ENCODE measurements at places on chromosomes 2 and 18.
A peak's percentile ranks its signal among the peaks of the same experiment; 100 is the strongest.

- no peak for DNase-seq
Measured at GRCh38 chr2:195289081-195289480, 367.9 kb upstream of the SLC39A10 start.

DNA sequence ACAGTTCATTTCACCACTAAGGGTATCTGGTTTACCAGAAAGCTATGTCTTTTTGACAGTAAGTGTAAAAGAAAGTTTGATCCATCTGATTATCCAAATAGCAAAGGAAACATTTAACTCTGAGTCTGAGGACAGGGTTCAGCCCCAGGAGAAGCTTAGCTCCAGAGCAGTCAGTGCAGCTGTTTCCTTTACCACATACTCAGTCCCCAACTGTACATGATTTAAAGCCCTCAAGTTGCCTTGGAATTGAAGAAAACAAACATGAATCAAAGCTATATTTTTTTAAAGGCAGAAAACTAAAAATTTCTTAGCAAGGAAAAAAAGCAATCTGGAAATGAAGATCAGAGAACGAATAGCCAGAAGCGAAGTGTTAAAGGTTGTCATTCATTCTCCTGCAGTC, 746.0 kb downstream of the METTL4 start:
- no peak for DNase-seq

DNA sequence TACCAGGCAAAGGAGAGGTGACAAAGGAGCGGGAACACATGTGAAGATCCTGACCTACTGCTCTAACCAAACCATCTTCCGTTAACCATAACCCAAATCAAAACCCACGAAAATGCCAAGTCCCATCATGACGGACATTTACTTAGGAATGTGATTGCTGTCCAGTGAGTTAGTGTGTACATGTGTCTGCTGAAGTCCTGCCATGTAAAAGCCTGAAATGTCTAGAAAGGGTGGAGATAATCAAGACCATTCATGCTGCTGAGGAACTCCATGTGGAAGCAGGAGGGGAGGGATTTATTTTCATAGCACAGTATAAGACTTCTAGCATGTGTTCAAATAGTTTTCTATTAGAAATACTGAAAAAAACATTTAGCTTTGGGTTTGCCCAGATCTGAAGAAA, 137.0 kb upstream of the BOD1L2 start:
- DNase-seq = no peak

DNA sequence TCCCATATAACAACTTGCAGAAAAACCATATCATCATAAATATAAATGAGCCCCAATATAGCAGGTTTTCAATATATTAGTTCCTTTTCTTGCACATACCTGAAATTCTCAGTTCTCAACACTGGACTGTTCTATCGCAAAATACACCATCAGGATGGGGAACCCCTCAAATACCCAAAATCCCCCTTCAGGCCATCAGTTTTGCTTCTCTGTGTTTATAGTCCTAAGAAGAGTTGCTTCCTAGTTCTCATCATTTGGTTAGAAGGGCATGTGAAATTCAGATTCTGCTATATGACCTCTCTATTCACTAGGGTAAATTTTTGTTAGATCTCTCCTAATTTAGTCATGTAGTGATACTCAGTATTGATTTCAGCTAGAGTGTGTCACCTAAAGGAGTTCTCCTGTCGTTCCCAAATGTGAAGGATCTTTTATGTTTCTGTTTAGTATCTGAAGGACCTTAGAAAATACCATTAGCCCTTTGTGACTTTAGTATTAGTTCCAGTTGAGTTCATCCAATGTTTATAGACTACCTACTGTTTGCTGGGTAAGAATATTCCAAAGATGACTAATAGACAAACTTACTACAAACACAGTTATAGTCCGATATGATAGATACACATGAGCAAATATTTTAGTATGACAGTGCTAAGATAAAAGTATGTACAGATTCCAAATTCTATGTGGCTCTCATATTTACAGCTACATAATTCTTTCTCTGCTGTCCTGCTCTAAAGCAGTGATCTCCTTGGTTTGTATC, 115.8 kb downstream of the TTC27 start:
- DNase-seq = peak; percentile 23

- DNase-seq = no peak
Measured at GRCh38 chr18:8969639-8970390, 132.7 kb upstream of the NDUFV2 start.

GRCh38 chr2:72415241-72415661, 267.6 kb upstream of the CYP26B1 start:
- peak; percentile 20 for DNase-seq

DNA sequence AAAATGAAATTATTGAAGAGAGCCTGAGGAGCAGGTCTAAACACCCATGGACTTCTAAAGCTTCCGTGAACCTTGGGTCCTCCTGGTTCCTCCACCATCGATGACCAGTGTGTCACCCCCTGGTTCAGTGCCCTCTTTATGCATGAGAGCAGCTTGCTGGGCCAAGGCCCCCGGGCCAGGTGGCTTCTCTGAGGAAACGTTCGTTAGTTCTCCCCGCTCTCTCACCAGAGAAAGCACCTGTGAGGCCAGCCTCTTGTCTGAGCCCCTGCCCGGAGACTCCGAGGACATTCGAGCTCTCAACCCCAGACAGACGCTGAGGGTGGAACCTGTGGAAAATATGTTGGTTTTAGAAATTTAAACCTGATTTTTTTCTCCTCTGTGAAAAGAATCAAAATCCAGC, 92.4 kb downstream of the GLI2 start:
- DNase-seq = no peak

- no peak for DNase-seq
Measured at GRCh38 chr2:7084601-7085000, 167.4 kb downstream of the RNF144A start.

DNA sequence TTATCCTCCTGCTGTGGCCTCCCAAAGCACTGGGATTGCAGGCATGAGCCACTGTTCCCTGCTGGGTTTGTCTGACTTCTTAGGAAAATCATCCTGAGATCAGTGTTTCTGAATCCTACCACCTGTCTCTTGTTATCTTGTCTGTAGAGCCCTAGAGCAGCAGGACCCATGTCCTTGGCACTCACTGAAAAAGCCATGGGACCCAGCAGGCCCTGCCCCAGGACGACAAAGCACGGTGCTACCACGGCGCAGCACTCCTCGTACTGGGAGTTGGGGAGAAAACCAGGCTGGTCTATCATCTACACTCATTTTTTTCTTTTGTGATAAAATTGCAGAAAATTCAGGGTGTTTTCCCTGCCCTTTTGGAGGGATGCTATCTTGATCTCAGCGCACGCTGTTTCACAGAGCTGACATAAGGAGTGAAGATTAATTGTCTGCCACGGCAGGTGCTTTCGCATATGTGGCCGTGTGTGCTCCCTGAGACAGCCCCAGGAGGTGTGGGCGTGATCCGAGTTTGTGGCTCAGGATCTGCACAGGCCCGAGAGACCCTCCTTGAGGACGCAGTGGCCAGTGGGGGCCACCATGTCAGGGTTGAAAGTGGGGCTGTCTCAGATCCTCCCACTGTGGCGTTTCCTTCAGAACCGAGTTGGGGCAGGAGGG, 179.1 kb downstream of the LDLRAD4 start:
- DNase-seq = no peak

GRCh38 chr2:69549421-69549820, 94.1 kb downstream of the AAK1 start:
- peak; percentile 23 for DNase-seq

DNA sequence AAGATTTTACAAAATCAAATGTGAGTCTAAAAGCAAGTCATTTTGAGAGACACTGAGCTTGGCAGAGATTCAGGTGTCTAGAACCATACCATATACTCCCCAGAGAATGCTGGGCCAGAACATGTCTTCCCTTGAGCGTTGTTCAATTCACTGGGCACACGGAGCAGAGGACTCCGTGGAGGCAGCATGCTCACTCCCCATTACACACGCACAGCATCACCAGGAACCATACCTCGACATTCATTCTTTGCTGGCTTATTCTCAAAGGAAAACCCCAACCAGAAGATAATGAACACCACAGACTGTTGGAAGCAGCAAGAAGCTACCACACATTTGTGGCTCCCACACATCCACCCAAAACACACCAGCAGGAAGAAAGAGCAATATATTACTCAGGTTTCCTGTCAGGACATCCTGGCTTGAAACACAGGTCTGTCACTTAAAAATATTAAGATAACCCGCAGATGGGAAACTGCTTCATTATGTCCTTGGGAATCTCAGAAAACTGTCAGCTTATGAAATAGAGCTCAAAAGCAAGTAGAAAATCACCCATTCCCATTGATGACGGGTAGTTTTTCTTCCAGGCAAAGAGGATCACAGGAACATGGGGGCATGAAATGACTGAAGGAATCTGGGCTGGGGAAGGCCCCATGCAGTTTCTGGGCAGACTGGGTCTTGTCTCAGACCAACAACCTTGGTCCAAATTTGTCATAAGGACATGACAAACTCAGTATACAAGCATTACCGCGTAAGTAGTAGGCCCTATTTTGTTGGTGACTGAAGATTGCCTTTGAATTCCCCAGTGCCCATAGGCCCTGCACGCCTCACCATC, 46.4 kb downstream of the PCBP1 start:
- peak; percentile 74 for DNase-seq

DNA sequence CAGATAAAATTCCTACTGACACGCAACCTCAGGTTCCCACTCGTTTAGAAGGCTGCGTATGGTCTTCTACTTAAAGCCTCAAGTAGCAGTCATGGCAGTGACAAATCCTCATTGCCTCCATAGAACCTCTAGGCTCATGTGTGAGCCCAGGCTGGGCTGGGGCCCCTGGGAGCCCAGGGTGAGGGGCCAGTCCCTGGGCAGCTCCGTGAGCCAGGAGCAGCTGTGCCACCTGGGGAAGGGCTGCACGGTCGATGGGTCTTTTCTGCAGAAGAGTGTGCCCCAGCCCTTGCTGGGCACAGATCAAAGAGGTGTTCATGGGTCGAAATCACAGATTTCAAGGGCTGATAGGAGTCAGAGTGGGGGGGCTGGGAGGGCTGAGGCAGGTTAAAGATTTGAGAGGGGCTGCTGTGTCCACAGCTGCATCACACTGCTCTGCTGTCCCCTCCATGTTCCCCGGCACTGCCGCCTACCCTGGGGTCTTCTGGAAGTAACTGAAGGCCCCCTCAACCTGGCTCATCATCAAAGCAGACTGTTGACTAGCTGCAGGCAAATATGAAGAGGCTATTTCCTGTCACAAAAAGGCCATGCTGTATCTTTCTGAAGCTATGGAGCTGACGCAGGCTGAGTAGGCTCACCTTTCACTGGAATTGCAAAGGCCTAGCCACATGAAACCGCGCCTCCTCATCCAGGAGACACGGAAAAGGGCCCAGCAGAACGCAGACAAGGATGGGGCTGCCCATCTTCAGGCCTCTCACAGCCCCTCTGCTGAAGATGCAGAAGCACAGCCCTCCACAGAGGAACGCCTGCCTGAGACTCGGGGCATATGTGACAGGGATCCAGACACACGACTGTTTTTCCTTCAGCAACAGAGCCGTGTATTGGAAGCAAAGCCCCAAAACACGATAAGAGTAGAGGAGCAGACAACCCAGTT, 35.7 kb upstream of the ALPP start:
- no peak for DNase-seq

DNA sequence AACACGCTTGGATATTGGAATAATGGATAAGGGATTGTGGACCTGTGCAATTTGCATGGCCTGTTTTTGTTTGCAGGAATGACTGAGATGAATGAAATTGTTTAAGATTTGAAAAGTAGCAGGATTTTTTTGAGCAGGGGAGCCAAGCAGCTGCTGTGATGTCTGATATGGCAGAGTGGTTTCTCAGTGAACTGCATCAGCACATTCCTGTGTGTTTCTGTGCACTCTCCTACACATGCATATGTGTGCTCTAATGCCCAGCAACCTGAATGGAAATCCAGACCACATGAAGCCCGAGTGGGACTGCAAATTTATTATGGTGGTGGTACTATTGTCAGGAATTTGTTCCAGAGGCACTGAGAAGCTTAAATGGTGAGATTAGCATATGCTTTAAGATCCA, 161.7 kb downstream of the PARD3B start:
- DNase-seq = peak; percentile 26

DNA sequence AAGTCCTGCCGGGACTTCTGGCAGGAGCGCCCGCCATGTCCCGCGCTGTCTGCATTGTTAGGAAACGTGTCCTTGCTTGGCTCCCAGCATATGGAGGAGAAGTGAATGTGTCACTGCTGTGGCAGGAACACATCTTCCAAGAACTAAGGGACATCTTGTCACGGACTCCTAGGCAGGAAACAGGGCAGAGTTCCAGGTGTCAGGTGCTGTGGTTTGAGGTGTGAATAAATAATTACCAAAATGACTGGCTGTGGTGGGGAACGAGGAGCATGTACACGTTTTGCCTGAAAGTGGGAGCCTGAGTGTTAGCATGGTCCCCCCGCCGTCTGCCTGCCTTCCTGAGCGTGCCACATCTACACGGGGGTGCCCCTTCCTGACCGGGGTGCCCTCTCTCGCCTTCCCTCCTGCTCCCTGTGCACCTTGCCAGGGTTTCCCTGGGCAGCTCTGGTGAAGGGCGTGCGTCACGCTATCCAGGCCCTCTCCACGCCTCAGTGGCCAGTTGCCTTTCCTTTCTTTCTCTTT, 237.5 kb downstream of the LDLRAD4 start:
- DNase-seq = no peak

DNA sequence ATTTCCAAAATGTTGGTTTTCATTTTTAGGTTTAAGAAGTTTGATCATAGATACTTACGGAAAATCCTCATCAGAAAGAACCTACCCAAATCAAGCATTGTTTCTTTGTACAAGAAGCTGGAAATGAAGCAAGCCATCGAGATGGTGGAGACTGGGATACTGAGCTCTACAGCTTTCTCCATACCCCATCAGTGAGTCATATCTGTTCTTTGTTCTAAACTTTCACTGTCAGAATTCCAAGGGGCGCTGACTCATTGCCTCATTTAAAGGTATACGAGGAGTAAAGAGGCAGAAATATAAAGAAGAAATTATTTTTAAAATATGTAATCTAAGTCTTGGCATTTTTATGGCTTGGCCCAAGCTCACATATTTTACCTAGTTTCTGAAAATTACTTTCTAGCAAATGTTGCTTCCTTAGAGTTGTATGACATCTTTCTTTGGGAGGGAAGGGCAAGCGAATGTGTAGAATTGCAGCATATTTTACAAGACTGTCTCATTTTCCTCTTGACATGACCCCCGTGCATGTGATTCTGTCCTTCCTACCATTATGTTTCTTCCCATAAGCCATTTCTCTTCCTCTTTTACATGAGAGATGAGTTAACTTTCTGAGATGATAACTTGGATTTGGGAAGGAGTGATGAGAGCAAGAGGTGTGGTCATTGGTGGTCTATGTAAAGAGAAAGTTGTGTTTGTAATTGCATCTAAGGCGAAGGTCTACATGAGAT, 41.2 kb downstream of the SLC9A4 start:
- peak; percentile 94 for DNase-seq

- DNase-seq = no peak
Measured at GRCh38 chr2:86216575-86217555, 17.6 kb downstream of the MRPL35 start.

GRCh38 chr2:231018184-231018583, 19.1 kb upstream of the C2orf72 start:
- DNase-seq = no peak

GRCh38 chr2:44974064-44974715, 32.7 kb downstream of the SIX3 start:
- no peak for DNase-seq

DNA sequence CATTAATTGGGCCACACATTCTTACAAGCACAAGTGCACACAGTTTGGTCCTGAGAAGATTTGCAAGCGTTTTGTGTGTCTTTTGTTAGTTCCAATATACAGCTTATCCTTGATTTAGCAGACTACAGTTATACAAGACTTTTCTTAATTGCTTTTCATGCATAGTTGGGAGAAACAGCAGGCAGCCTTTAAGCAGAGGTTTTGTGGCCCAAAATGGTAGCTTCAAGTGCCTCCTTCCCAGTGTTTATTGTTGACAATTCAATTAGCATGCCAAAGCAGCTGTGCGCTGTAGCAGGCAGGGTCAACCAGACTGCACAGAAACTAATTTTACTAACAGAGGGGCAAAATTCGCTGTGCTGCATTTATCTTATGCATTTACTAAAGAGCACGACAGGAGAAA, 47.5 kb downstream of the FRZB start:
- peak; percentile 18 for DNase-seq

All from astrocyte of the cerebellum (primary cell).